ENCODE measurements at places on chromosomes 16 and 17. TPM values are rescaled to one million over a fixed set of nuclear protein-coding genes. Genes with fewer than 3 reads are reported as not detected.

Gene MAF
- 0.13 TPM for total RNA-seq

Gene PPL
- 1.9 TPM for total RNA-seq

Gene NLRP1
- 2.6 TPM for total RNA-seq

Gene CCL1
- not detected for total RNA-seq

Gene CACNA1G
- 3.8 TPM for total RNA-seq

Gene SLC35G6
- not detected for total RNA-seq

Gene HOXB4
- 0.12 TPM for total RNA-seq

Gene CCL8
- not detected for total RNA-seq

Gene STAT5A
- total RNA-seq = 5.3 TPM

Gene CD300LB
- total RNA-seq = not detected

Gene RND2
- 0.13 TPM for total RNA-seq

Gene TBC1D3
- total RNA-seq = not detected

Gene LPCAT2
- 5.7 TPM for total RNA-seq

Gene CRYBA1
- total RNA-seq = not detected

Gene TEDC2
- 23.5 TPM for total RNA-seq

Gene RNF166
- total RNA-seq = 21.8 TPM

Gene SLC39A11
- total RNA-seq = 15.2 TPM

Gene BAIAP3
- total RNA-seq = 0.90 TPM

Gene CEP295NL
- total RNA-seq = 0.31 TPM

Gene WNT9B
- not detected for total RNA-seq

Gene CCL7
- total RNA-seq = 0.62 TPM

Gene PIRT
- total RNA-seq = not detected

Gene GNAO1
- total RNA-seq = 0.51 TPM

Gene RASL10B
- total RNA-seq = 0.09 TPM

Gene TBX2
- total RNA-seq = 5.9 TPM

Gene GINS2
- total RNA-seq = 32.5 TPM

Gene PITPNM3
- total RNA-seq = 1.8 TPM

Gene CA7
- total RNA-seq = not detected

Gene MEOX1
- total RNA-seq = not detected

Gene TPSG1
- not detected for total RNA-seq

Gene C16orf95
- total RNA-seq = 8.3 TPM

Gene PLCD3
- 151 TPM for total RNA-seq

Gene C16orf74
- total RNA-seq = 17.1 TPM

Gene CD300LG
- total RNA-seq = not detected

Gene CFAP97D1
- 0.07 TPM for total RNA-seq

Gene SLC6A2
- not detected for total RNA-seq

Gene MT1G
- total RNA-seq = not detected

Gene RAB37
- total RNA-seq = 3.1 TPM

Gene GLTPD2
- not detected for total RNA-seq

Gene ENO3
- 52.3 TPM for total RNA-seq

Gene SMPD3
- 0.10 TPM for total RNA-seq

Gene FBXW10B
- total RNA-seq = 2.5 TPM

Gene CHTF8
- 127 TPM for total RNA-seq

Gene NPIPB13
- total RNA-seq = 0.81 TPM

Gene ZCCHC14
- 5.9 TPM for total RNA-seq

Gene SULT1A1
- total RNA-seq = 5.3 TPM

Gene RNU2-1
- total RNA-seq = not detected

Gene SLFN12L
- not detected for total RNA-seq

Gene LRRC37B
- total RNA-seq = 11.8 TPM

Gene HES7
- total RNA-seq = 2.5 TPM

Gene QPRT
- 1.0 TPM for total RNA-seq

Gene CPNE7
- 63.9 TPM for total RNA-seq

Gene SCPEP1
- total RNA-seq = 43.1 TPM

Gene HOXB2
- 1.1 TPM for total RNA-seq

Gene USH1G
- 0.07 TPM for total RNA-seq
